ENCODE measurements at places on chromosomes 4 and X.

- peak; percentile 48 for ATAC-seq
Observed at GRCh38 chrX:69146739-69147138, 18.5 kb downstream of the PJA1 start.

DNA sequence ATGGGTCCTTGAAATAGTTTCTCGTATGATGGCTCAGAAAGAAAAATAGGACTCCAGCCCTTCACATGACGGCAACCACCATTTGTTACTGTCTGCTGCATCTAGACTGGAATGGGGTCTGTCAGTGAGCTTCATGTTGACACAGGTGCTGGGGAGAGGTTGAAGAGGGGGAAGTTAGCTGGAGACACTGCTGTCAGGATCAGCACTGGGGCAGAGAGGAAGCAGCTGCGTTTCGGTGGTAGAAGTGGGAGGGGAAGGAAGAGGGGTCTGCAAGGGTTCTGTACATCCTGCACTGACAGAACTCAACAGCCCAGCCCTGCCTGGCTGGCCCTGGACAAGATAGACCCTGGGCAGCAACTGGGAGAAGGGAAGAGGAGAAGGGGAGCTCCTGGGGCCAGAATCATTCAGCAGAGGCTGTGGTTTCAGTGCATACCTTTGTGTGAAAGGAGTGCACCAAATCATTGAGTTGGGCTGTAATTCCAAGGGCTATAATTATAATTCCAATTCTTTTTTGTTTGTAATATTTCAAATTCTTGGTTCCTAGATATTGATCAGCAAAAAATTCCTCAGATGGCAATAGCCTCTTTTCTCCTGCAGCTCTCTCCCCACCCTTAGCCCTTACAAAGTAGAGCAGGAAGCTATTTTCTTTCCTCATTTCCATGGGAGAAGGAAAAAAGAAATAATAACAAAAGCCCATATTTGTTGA lies 119.4 kb upstream of the C1GALT1C1 start:
- ATAC-seq: peak; percentile 81

GRCh38 chr4:59728496-59728895 lies 1471.6 kb upstream of the ADGRL3 start:
- ATAC-seq: no peak

GRCh38 chrX:40201329-40201885 lies 103.6 kb upstream of the BCOR start:
- peak; percentile 83 for ATAC-seq

DNA sequence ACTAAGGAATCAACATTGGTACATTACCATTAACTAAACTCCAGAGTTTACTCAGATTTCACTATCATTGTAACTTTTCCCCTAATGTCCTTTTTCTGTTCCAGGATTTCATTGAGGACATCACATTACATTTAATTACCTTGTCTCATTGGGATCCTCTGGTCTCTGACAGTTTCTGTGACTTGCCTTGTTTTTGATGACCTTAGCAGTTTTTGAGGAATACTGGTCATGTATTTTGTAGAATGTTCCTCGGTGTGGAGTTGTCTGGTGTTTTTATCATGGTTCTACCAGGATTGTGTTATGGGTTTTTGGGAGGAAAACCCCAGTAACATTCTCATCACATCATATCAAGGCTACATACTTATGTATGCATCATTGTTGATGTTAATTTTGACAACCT lies 95.6 kb upstream of the TBC1D9 start:
- ATAC-seq: no peak

DNA sequence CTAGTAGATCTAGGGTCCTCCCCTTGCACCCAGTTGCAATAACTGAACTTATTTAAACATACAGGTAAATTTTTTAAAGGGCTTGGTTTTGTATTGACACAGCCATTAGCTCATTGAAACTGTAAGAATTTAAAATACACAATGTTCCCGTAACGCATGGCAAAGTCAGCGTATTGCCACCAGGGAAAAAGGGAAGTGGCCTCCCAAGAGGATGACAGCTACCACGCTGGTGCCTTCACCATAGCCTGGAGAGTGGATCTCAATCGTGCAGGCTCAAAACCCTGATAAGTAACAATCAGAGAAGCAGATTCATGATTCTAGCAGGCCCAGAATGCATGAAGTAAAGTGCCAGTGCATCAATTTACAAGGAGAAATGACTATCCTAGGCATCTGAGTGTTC lies 49.4 kb upstream of the RELL1 start:
- ATAC-seq: no peak

- no peak for ATAC-seq
Observed at GRCh38 chr4:139337612-139338011, 35.3 kb upstream of the NDUFC1 start.

DNA sequence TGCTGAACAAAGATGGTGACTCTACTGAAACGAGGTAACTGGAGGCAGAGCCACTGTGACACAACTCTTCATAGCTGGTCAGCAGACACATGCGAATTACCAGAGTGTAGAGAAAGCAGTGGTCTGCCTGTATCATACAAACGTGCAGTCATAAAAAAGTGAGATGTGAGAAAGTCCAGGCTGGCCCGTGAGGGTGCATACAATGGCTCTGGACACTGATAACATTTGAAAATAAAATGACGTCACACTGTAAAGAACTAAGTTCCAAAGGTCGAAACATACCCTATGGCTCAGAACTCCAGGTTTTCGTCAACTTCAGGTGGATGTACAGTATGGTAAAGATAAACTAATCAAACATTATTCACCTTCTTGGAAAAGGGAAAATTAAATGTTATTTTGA lies 95.7 kb downstream of the SHISA3 start:
- no peak for ATAC-seq

DNA sequence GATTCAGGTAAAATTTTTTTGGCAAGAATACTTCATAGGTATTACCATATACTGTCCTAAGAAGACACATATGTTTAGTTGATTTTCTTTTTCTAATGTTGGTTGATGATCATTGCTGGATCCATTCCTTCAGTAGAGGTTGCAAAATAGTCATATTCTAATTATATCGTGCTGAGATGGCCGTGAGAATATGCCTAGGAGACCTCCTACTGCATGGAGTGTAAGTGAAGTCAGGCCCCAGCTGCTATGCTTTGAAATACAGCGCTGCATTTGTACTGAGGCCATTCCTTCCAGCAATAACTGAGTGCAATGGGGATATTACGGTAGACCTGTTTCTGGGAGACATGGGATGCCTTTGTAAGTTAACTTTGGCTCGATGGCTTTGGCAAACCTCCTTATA lies 6.7 kb upstream of the PLAC8 start:
- no peak for ATAC-seq

GRCh38 chr4:24164797-24165196 lies 274.9 kb upstream of the PPARGC1A start:
- ATAC-seq: no peak

DNA sequence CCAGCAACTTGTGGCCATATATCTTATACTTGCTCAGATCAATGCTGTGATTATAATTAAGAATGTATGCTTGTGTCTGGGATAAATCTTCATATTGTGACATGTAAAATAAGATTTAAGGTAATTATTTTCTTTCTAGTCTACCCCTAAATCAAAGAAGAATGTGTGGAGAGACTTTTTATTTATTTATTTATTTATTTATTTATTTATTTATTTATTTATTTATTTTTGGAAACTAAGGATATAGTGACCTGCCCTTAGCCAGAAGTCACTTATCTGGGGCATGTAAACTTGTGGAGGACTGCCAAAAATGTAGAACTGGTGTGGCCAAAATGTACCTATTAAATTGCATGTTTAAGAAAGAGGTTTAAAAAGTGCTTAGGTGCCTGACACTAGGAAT lies 144.3 kb downstream of the BEND2 start:
- no peak for ATAC-seq

DNA sequence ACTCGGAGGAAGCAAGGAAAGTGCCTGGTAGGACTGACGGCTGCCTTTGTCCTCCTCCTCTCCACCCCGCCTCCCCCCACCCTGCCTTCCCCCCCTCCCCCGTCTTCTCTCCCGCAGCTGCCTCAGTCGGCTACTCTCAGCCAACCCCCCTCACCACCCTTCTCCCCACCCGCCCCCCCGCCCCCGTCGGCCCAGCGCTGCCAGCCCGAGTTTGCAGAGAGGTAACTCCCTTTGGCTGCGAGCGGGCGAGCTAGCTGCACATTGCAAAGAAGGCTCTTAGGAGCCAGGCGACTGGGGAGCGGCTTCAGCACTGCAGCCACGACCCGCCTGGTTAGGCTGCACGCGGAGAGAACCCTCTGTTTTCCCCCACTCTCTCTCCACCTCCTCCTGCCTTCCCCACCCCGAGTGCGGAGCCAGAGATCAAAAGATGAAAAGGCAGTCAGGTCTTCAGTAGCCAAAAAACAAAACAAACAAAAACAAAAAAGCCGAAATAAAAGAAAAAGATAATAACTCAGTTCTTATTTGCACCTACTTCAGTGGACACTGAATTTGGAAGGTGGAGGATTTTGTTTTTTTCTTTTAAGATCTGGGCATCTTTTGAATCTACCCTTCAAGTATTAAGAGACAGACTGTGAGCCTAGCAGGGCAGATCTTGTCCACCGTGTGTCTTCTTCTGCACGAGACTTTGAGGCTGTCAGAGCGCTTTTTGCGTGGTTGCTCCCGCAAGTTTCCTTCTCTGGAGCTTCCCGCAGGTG lies 637 bp downstream of the AR start:
- ATAC-seq: no peak

GRCh38 chr4:85455942-85456341 lies 19.0 kb upstream of the ARHGAP24 start:
- no peak for ATAC-seq

GRCh38 chr4:11365039-11365438 lies 63.7 kb downstream of the HS3ST1 start:
- peak; percentile 57 for ATAC-seq

DNA sequence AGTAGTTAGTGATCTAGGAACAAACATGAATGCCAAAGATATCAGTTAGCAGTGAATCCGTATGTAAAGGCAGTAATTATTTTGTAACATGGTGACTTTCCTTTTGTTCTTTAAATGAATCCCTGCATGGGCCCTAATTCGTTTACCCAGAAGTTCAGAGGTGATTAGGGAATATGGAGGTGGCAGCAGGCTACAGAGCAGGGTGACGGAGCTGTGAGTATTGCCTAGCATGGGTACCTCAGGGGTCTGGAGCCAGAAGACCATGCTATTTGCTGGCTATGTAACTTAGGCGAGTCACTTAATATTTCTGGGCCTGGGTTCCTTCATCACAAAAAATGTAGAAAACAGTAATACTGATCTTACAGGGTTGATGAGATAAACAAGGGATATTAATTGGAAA lies 184.9 kb downstream of the ENOX2 start:
- ATAC-seq: no peak

GRCh38 chr4:173486714-173487392 lies 43.2 kb downstream of the HAND2 start:
- no peak for ATAC-seq

DNA sequence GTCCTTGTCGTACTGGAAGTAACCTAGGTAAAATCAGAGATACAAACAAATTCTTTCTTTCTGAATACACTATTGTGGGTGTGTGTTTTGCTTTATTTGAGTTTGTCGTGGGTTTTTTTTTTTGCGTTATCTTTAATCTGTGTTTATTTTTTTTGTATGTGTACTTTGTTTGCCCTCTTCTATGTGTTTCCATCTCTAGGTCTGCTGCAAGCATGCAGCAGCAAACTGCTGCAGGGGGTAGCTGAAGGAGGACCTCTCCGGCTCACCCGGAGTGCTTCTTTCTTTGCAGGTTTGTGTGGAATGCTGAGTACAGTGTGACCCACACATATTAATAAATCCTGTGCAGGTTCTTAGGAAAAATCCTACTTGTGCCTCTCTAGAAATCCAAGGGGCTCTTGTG lies 64.8 kb downstream of the FNIP2 start:
- ATAC-seq: no peak

DNA sequence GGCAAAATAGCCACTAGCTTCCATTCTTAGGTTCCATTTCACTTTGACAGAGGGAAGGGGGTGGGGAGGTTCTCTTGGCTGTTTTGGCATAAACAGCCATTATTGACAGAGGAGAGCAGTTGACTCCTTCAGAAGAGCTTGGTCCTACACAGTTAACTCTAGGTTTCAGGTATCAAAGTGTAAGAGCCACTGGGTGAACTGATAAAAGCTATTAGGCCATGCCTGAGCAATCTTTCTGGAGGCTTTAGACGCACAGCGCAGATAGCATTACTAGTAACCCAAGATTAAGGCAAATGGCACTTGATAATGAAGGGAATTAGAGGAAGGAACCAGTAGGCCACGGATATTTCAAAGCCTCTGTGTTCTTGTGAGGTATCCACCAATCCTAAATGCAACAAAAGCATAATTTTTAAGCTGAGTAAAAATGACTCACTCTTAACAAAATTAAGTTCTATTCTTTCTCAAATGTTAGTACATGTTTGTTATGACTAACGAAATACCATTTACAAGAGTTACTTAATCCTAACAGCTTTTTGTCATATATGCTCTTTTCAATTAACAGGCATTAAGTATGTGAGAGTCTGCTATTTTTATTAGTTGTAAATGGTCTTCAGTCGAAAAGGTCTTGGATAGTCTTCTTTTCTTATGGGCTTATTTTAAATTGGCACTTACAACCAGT lies 53.6 kb downstream of the SLC7A11 start:
- no peak for ATAC-seq

GRCh38 chrX:46953597-46953996 lies 41.4 kb downstream of the JADE3 start:
- peak; percentile 80 for ATAC-seq

- no peak for ATAC-seq
Observed at GRCh38 chr4:74453037-74453635, 8.2 kb downstream of the AREG start.

DNA sequence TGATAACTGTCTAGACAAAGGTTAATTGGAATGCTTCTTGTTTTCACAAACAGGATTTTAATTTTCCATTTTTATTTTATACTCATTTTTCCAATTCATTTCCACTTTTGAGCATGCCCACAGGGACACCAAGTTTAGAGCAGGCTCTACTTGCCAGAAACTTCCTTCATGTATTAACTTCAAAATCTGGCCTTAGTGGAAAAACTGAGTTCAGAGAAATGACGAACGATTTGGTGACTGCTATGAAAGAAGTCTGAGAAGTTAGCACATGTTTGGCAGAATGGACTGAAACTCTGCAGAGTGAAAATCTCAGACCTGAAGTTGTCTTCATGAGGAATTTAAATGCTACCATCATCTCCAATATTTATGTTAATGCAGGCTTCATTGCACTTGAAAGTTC lies 214.1 kb downstream of the THOC2 start:
- ATAC-seq: no peak

- no peak for ATAC-seq
Observed at GRCh38 chrX:14584548-14584947, 55.2 kb downstream of the GLRA2 start.

DNA sequence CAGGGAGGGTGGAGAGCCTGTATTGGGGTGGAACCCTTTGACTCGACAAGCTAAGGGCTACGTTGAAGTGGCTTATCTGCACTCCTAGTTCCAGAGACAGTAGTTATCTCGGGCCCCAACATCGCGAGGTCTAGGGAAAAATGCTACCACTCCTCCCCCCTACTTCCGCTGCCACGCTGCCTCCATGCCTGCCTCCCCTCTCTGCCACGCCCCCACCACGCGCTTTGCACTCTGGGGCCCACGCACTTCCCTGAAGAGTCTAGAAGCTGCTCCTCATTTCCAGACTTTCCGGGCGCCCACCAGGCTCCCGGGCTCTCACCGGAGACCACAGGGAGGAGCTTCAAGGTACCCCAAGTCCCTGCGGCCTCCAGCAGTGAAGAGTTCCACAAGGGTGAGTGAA lies at the start of gene PASD1:
Gene PASD1 (plus strand): TSS at position 227 of the 400 bp plus-strand sequence. CDS start 37,879 bp downstream, outside the sequence.
- no peak for ATAC-seq

GRCh38 chrX:4638036-4638435 lies 924.6 kb upstream of the PRKX start:
- ATAC-seq: no peak

All from stimulated activated memory B cell treated with anti-CD40 and anti-IgM and Interleukin-4, amounts not matched to agents 10 μg/mL and 1 μg/mL and 100 μg/mL, for 72 hours (primary cell).